Naive B cell (primary cell): ENCODE measurements at places on chromosomes 3 and 15.

DNA sequence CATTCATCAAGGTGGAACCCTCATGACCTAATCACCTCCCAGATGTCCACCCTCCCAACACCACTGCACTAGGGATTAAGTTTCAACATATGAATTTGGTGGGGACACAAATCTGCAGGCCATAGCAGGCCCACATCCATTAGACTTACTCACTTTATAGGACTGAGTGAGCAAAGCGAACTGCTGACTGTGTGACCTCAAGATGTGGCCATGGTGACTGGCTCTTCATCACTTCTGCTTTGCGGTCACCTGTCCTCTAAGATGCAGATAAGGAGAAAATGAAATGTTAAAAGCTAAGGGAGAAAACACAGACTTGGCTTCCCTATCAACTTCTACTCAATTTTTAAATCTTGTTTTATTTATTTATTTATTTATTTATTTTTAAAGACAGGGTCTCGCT is 14.5 kb upstream of the DCP1A start:
- no peak for DNase-seq

GRCh38 chr15:56923174-56923591 is 4.7 kb downstream of the TCF12 start:
- DNase-seq: no peak

DNA sequence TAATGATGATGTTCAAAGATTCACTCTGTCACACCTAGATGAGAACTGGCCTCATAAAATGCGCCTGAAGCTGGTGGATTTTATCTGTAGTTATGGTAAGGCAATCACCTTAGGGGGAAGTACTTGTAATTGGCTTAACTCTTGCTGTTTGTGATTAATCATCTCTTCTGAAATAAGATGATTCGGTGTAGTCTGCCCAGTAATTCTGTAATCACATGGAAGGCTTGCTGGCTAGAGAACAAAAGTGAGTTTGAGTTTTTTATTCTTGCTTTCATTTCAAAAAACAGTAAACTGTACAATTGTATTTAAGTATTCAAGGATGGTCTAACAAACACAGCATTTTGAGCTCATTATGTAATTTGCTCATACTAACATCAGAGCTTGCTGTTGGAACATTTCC is 72.1 kb downstream of the OTOL1 start:
- DNase-seq: no peak

DNA sequence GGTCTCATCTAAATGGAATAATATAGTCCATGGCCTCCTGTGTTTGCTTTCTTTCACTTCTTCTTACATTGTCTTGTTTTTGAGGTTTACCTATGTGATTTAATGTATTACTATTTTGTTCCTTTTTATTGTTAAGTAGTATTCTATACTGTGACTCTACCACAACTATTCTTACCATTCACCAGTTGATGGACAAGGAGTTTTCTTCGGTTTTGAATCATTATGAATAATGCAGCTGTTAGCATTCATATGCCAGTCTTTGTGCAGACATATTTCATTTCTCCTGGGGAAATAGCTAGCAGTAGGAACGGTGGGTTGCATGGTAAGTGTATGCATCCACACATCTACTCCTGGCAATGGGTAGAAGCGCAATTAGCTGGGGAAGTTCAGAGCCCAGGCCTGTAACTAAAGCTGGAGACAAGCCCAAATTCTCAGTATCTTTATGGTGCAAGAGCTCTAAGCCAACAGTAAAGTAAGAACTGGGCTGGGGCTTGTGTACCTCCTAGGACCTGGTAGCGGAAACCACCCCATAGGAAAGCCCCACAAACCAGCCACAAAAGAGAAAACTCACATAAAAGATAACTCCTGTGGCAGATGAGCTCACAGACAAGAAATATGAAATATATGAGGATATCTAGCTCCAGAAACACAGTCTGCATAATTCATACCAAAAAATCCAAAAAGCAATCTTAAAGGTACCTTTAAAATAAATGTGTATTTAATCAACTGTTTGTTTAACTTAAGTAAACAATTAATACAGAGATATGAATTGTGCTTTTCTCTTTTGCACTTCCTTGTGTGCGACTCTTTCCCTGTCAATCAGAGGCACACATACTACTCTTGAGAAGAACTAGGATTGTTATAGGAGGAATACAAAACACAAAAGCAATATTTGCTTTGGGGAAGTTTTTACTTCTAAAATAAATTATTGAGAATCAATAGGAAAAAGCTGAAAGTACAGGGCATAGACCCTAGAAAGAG is 2.7 kb upstream of the CSTA start:
- DNase-seq: no peak

- no peak for DNase-seq
Observed at GRCh38 chr3:58484722-58485069, 7.2 kb upstream of the KCTD6 start.
